Stimulated activated CD8-positive, alpha-beta memory T cell treated with anti-CD3 and anti-CD28 coated beads, Interleukin-7, amount 100 ng/mL, for 4 hours (primary cell): ENCODE measurements at places on chromosomes 2 and 18.

DNA sequence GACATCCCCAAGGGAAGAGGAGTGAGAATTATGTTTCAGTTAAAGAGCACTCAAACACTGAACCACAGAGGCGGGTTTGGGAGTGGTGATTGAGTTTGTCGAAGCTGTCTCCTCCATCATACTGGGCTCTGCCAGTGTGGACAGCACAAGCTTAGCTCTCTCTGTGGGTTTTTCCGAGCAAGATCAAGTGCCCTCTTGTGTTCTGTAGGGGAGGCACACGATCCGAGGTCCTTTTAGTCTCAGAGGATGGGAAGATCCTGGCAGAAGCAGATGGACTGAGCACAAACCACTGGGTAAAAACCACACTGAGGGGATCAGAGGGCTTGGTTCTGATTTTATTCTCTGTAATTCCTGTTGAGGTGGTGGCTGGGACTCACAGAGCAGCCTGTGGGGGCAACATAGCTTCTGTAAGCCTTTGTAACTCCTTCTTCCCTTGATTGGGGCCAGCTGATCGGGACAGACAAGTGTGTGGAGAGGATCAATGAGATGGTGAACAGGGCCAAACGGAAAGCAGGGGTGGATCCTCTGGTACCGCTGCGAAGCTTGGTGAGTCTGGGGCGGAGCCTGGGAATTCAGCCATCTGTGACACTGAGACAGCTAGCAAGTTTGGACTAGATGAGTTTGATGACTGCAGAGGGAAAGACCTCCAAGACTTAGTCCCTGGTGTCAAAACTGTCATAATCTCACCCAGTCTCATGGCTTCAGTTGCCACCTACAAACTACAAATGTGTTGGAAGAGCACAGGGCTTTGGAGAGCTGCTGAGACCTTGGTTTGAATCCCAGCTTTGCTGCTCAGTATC, 2.0 kb downstream of the NAGK start:
- DNase-seq: no peak

DNA sequence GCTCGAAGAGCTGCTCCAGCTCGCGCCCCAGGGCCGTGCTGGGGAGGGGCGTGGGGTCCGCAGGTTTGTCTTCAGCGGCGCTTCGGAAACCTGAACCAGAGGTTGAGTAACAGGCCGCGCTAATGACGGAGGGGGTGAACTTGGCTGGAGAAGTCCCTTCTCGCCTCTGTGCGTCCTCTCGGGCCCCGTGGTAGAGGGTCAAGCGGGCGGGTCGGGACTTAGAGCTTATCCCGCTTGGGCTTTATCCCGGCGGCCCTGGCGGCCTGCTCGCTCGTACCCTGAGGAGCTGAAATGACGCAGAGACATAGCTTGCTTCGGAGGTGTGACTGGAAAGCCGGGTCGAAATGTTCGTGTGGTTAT, 479 bp downstream of the RNMT start:
- DNase-seq: peak; percentile 10

- DNase-seq: no peak
Observed at GRCh38 chr2:148416248-148416647, 228.3 kb upstream of the EPC2 start.

GRCh38 chr2:218754201-218754600, 27.7 kb upstream of the CYP27A1 start:
- no peak for DNase-seq

- no peak for DNase-seq
Observed at GRCh38 chr2:70645733-70646419, 92.2 kb upstream of the TGFA start.

- DNase-seq: no peak
Observed at GRCh38 chr2:235149240-235149659, 197.4 kb downstream of the SH3BP4 start.

DNA sequence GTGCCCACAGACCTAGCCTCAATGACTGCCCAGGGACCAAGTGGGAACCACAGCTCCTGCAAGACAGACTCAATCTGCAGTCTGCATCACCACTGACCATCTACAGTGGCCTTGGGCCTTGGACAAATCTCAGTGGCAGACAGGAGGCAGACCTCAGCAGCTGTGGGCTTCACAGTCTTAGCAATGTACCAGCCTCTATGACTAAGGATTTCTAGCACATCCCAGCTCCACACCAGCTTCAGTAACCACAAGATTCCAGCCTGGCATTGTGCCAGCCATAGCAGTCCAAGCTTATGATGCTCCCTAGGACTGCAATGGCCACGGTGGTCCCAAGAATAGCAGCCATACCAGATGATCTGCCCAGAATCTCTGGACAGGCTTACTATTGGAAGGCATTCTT, 19.6 kb upstream of the WDR75 start:
- no peak for DNase-seq

DNA sequence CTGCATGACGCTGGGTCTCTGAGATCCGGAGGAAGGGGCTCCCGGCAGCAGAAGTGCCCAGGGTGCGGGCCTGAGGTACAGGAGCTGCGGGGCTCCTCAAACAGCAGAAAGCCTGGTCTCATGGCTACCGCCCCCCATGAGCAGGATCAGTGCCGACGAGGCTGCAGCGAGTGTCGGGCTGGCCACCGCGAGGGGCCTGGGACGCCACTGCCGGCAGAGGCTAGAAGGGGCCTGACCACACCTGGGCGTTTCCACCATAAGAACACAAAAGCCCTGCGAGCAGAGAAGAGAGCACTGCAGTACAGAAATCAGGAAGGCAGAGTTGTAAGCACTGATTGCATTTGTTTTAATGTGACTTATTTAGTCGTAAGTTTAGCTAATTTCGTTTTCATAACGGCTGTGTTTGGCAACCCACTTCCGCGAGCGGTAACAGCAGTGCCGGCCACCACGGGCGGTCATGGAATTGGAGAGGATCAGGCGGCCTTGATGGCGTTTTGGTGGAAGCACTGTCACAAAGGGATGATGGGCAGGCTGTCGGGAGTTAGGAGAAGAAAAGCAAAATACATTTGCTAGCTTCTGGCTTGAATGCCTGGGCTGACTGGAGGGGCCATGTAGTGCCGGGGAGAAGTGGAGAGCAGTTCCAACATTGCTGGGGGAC, 117.4 kb downstream of the HDAC4 start:
- no peak for DNase-seq
